SK-N-DZ (cell line): ENCODE measurements at places on chromosomes 3 and 15.
A peak's percentile ranks its signal among the peaks of the same experiment; 100 is the strongest.

DNA sequence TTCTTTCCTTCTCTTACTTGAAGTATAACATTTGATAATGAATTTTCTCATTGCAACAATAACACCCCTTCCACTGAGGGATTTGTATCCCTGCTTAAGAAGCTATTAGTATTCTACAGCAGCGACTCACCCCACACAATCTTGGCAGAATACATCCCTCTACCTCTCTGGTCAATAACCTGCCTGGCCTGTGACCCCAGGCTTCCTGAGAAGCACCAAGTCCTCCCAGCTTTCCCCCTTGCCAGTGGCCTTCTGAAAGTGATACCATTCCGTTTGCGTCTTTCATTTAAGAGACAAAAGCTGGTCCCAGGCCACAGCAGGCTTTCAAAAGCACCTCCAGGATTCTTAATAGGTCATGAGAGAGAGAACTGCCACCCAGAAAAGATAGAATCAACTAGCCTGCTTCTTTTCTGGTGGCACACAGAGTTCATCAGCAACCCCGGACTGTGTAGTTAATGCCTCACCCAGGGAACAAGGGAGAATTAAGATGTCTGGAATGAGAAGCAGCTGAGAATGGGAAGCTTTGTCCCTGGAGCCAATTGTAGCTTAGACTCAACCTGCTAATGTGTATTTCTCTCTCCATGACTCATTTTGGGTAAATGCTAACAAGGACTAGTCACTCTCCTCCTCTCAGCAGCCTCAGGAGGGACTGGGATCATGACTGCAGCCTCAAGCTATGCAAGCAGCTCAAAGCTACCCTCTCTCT is 101.0 kb upstream of the CPNE4 start:
- no peak for DNase-seq

DNA sequence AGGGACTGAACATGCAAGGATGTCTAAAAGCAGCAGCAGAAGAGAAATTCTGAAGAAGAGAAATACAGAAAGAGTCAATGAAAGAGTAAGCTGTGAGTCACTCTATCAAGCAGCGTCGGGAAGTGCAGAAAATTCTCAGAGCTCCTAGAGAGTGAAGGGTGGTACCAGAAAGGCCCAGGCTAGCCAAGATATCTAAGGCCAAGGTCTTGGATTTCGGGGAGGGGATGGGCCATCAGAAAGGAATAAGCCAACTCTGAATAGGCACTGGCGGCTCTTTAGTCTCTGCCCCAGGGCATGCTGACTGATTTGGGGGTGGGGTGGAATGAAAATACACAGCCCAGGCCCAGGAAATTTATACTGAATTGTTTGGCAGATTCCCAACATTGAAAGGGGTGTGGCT is 70.8 kb downstream of the GPR156 start:
- peak; percentile 17 for DNase-seq

GRCh38 chr15:96416218-96416933 is 85.9 kb downstream of the NR2F2 start:
- no peak for DNase-seq

DNA sequence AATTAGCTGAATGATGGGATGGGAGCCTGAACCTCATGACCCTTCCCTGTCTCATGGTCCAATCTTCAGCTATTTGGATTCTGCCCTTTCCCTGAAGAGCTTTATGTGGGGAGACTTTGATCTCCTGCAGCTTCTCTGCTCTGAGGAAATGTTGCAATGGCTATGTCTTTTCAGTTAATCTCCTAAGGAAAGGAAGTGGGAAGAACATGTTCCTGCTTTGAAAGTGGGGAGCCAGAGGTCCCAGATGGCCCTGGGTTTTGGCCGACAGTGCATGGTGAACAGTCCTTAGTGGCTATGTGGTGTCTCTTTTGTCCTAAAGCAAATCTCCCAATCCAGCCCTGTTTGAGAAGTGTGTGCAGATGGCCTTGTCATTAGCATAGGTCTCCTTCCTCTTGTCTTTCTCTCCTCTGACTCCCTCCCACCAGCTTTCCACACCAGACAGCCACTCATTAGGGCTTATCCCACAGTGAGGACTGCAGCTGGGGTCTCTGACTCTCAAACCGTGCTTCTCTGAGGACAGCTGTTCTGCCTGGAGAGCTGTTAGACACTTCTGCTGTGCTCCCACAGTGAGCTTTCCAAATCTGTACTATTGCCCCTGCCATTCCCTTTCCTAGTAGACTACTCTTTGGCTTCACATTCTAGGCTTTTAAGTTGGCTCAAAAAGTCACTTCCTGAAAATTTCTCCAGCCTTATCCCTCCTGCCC is 365.8 kb upstream of the UMPS start:
- DNase-seq = no peak

GRCh38 chr3:39362192-39362591 is 21.0 kb upstream of the SLC25A38 start:
- DNase-seq = no peak

DNA sequence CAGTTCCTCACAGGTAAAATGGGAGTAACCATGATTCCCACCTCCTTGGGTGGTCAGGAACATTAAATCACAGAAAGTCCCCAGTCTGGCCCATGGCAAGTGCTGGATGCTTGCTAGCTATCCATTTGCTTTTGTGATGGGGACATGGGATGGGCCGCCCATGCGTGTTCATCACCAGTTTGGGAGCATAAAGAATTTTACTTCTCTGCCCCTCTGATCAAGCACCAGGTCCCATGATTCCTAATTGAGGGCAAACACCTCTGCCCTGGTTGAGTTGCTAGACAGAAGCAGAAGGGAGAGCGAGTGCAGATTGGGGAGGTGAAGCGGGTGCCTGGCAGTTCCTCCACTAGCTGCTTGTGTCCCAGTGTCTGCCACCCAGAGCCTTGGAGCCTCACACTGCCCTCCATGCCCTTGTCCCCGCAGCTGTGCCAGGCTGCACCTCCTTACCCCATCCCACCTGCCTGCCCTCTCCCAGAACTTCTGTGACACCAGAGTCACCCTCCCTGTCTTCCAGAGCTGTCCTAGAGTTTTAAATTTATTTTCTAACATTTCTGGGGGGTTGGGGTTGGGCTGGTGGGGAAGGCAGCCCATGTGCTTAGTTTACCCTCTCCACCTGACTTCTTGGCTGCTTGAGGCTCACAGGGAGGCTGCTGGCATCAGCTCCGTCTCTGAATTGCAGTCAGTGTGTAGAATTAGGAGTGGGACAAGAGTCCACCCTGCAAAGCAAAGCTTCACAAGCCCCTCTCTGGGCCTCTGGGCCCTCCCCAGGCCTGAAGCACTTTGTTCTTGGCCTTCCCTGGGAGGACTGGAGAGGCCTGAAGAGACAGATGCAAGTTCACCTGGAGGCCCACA is 18.4 kb downstream of the CFAP100 start:
- no peak for DNase-seq

GRCh38 chr15:70063261-70063925 is 34.3 kb downstream of the TLE3 start:
- peak; percentile 20 for DNase-seq

- no peak for DNase-seq
These were observed 984.2 kb downstream of the SQOR start for GRCh38 chr15:46618984-46619383.

- DNase-seq = no peak
These were observed 12.6 kb downstream of the FAM107A start for GRCh38 chr3:58564456-58565160.

DNA sequence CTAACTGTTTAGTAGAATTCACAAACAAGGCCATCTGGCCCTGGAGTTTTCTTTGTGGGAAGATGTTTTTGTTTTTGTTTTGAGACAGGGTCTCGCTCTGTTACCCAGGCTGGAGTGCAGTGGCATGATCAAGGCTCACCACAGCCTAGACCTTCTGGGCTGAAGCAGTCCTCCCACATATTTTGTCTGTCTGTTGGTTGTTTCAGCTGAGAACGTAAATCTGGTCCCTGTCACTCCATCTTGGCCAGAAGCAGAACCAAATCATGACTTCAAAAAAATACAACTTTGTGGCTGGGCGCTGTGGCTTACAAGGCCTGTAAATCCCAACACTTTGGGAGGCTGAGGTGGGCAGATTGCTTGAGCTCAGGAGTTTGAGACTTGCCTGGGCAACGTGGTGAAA is 27.1 kb downstream of the MRAS start:
- DNase-seq = no peak

DNA sequence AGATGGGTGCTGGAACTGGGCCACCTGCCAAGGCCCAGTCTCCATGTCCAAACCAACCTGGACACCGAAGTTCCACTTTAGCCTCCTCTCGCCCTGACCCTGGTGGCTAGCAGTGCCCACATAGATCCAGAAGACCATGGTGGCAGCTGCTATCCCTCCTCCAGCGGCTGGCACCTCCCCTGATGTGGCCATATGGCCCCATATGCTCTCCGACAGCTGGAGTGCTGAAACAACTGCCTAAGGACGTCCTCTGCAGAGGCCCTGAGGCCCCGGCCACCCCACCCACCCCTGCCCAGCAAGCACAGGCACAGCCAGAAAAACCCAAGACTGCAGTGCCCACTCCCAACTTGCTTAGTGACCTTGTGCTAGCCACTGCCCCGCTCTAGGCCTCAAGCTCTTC is 182.3 kb upstream of the LINGO1 start:
- no peak for DNase-seq

GRCh38 chr3:123143669-123144411 is 57.9 kb upstream of the SEC22A start:
- DNase-seq = no peak

GRCh38 chr15:48616216-48616615 is 29.3 kb downstream of the FBN1 start:
- DNase-seq = no peak

- DNase-seq = no peak
These were observed 80.4 kb downstream of the MYO5A start for GRCh38 chr15:52448011-52448890.

DNA sequence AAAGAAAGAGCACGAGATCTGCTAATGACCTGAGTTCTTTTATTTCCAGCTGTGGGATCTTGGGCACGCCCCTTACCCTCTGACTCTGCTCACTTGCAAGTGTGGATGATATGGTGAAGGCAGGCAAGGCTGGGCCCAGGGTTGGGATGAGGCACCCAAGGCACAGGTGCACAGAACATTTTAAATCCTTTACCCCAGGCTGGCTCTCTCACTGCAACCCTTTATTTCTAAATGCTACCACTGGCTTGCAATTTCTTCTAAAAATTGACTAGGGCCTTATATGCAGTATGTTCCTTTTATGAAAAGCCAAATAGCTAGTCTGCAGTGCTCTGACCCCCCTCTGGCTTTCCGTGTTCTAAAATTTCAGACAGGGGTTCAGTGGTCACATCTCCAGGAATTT is 237.7 kb downstream of the VPS13C start:
- no peak for DNase-seq

GRCh38 chr15:51380999-51381806 is 39.7 kb downstream of the GLDN start:
- peak; percentile 63 for DNase-seq

GRCh38 chr3:184513276-184514170 is 48.1 kb upstream of the EPHB3 start:
- peak; percentile 84 for DNase-seq

GRCh38 chr3:160027541-160028195 is 39.0 kb downstream of the IL12A start:
- DNase-seq = no peak

DNA sequence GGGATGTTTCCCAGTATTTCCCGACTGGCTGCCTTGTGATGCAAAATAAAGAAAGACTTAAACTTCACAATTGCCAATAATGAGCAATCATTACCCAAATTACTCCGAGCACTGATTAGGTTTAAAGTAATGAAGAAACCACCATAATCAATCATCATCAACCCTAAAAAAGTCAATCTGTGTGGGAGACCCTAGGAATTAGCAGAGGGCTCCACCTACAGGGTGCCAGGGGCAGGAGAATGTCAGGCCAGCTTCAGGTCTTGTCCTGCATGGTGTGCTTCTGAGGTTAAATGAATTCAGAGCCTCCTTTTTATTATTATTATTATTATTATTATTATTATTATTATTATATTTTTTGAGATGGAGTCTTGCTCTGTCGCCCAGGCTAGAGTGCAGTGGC is 478.0 kb upstream of the ARRDC4 start:
- DNase-seq = no peak

DNA sequence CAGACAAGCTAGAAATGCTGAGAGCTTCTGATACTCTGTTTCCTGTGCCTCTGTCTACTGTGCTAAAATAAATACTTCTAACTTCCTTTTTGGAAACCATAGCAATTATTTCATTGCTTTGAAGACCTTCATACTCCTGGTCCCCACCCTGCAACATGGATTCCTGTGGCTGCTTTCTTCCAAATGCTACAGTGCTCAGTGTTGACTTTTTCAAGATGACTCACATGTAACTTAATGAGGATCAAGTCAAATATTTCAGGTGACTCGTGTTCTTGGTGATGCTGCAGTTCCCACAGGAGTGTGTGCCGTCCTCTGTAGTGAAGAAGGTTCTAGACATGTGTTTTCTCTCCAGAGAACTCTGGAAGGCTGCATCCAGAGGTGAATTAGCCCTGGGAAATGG is 288.6 kb downstream of the CLSTN2 start:
- no peak for DNase-seq

DNA sequence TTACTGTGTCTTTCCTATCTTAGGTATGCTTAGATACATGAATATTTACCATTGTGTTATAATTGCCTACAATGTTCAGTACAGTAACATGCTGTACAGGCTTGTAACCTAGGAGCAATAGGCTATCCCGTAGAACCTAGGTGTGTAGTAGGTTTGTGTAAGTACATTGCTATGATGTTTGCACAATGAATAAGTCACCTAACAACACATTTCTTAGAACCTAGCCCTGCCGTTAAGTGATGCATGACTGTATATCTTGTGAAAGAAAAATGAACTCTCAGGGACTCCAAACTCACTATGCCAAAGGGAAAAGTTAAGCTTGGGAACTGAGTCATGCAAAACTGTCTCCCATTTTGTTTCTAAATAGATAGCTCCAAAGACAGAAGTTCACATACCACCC is 91.5 kb upstream of the ACP3 start:
- no peak for DNase-seq

DNA sequence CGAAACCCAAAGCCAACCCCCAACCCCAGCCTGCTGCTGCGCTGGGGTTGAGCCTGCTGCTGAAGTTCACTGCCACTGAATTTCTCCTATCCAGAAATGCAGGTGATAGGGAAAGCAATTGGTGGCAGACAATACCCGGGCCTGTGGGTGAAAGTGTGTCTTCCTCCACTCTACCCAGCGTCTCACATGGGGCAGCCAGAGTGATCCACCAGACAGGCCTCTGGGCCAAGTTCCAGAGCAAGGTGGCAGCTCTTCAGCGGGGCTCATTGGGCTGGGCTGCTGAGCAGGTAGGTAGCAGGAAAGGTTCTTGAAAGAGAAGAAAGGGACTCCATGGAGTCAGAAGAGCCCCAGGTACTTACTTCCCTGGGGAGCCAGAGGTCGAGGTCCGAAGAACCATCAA is 6.0 kb downstream of the ADCY5 start:
- no peak for DNase-seq

DNA sequence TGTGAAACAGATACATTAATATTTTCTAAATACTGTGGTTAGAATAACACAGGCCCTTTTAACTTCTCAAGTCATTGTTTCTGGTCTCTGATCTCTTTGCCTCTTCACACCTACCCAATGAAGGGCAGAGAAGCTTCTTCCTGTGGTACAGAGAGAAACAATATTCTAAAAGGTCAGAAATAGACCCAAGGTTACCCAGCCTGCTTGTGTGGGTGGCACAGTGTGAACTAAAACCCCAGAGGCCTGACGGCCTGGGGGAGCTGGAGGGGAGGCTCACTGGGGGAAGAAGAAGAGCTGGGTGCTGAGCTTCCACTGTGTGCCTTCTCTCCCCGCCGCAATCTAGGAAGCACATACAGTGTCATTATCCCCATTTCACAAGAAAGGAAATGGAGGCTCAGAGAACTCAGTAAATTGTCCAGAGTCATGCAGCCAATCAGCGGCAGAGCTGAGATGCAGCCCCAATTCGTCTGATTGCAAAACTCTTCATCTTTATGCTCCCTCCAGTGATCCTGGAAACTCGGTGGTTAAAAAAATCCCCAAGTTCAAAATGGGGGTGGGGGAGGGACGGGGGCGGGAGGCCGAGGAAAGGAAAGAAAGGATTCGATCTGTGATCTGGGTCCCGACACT is 64.1 kb upstream of the HEG1 start:
- no peak for DNase-seq
